Osteoblast (primary cell): ENCODE measurements at places on chromosomes 3 and 15. TPM values are rescaled to one million over a fixed set of nuclear protein-coding genes. Genes with fewer than 3 reads are reported as not detected.

- DNase-seq, result no peak
Observed at GRCh38 chr3:176714034-176714433, 483.2 kb downstream of the TBL1XR1 start.

DNA sequence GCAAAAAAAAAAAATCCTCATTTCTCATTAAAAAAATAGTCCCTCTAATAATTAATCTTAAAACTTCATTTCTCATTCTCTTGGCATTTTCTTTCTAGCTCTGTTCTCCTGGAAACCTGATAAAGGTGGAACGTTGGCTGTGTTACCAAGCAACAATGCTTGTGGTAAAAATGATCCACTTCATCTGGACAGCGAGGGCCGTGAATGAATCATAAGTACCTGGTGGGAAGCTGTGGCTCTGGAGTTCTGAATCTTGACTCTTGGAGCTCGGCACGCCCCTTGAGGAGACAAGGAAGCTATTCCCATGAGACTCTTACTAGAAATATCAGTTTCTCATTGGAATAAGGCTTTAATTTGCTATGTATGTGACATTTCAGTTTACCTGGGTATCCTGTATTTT lies 32.5 kb downstream of the BCL2L10 start:
- DNase-seq, result no peak

- peak; percentile 75 for DNase-seq
Observed at GRCh38 chr15:67181221-67181639, 73.2 kb downstream of the AAGAB start.

DNA sequence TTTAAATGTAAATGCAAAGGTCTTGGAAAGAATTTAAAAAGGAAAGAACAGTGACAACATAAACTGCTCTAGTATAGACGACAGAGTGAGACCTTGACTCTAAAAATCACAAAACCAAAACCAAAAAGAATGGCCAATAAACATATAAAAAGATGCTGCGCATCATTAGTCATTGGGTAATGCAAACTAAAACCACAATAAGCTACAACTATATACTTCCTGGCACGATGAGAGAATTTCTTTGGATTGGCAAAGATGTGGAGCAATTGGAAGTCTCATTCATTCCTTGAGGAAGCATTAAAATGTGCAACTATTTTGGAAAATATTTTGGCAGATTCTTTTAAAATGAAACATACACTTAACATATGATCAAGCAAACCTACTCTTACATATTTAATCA lies 98.7 kb upstream of the ZPLD1 start:
- DNase-seq, result no peak

- peak; percentile 87 for DNase-seq
Observed at GRCh38 chr3:183122257-183122932, 23.1 kb upstream of the MCCC1 start.

DNA sequence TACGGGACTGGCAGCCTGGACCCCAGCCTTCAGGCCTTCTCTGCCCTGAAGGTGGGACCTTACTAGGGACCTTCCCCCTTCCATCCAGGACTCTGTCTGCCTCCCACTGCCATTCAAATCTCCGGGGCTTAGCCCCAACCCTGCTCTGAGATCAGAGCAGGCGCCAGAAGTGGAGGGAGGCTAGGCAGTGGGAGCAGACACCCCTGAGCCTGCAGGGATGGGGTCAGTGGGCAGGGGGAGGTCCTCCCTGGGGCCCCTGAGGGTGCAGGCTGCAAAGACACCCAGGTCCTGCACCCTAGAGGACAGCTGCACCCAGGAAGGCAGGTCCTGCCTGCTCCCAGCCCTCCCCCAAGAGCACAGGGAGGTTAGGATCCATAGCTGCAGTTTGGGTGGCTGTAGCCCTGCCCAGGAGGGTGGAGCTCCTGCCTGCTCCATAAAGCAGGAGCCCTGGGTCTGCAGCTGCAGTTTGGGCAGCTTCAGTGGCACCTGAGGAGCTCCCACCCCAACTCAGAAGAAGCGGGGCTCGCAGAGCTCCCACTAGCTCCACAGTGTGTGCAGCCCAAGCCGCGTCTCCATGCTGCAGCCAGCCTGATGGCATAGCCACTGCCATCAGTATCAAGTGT lies 8.1 kb upstream of the POC1A start:
- DNase-seq, result no peak

- peak; percentile 35 for DNase-seq
Observed at GRCh38 chr3:48013288-48013980, 2.8 kb downstream of the MAP4 start.

DNA sequence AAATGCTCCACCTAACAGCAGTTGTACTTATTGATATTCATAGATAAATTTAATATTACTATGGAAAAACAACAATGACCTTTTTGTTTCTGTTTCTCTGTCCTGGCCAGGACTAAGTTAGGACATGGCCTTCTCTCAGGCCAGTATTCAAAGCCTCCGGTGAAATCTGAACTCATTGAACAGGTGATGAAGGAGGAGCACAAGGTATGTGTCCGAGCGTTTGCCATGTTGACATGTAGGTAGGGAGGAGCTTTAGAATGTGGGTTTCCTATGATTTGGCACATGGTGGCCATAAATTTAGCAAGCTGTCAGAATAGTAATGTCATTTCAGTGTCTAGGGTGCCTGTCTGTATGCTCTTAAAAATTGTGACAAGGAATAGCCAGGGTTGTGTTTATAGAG lies 77.7 kb downstream of the USP13 start:
- no peak for DNase-seq

DNA sequence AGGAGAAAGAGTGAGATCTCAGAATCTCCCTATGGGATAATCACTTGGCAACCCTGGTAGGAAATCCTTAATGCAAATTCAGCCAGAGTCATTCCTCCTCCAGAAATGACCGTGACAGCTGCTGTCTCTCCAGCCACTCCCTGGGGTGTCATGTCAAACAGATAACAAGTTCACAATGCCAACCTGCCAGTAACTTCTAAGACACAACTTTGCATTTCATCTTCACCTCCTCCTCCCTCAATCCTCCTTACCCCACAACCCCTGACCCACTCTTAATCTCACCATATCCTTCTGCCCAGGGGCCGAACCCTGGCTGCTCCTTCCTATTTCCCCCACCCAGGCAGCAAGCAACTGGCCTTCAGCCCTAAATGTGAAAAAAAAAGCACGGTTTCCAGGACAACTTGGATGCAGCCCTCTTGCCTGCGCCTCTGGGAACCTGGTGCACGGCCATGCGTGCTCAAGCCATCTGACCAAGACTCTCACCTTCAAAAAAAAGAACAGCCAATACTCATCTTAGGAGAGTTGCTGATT lies 166.0 kb downstream of the NTRK3 start:
- DNase-seq, result no peak

DNA sequence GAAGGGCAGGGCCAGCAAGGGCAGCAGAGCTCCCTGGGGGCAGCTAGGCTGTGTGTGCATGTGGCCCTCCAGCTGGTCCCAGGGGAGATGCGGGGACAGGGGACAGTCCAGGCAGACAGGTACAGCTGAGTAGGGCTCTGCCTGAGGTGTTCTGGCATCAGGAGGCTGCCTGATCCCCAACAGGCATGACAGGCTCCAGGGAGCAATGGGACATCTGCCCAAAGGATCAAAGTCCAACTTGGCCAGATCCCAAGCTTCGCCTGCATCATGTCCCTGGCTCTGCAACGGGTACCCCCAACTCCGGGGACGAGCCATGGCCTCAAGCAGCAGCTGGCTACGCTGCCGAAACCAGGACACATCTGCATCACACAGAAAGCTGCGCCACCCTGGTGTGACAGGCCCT lies 21.8 kb downstream of the ATRIP start:
- DNase-seq, result no peak

GRCh38 chr3:32143849-32144757 lies 37.7 kb downstream of the GPD1L start:
- DNase-seq, result peak; percentile 89

GRCh38 chr15:83270176-83270575 lies 14.3 kb downstream of the BNC1 start:
- DNase-seq, result no peak

- no peak for DNase-seq
Observed at GRCh38 chr3:81380234-81380633, 381.2 kb downstream of the GBE1 start.

GRCh38 chr15:58070801-58071418 lies 5.4 kb upstream of the ALDH1A2 start:
- no peak for DNase-seq

TTC23 gene
- 21.7 and 27.4 TPM in 2 replicates for total RNA-seq

PATL2 gene
- total RNA-seq, result 1.8 and 2.7 TPM in 2 replicates

MNS1 gene
- total RNA-seq, result 2.2 and 2.9 TPM in 2 replicates

GOLGA8S gene
- total RNA-seq, result under 0.01 TPM in 2 replicates

ANP32A gene
- total RNA-seq, result 27.4 and 29.7 TPM in 2 replicates

RPP25 gene
- total RNA-seq, result 6.2 and 6.9 TPM in 2 replicates

ZDHHC23 gene
- 0.88 and 1.1 TPM in 2 replicates for total RNA-seq

FOXB1 gene
- total RNA-seq, result not detected in 2 replicates

COX5A gene
- 27.1 and 38.9 TPM in 2 replicates for total RNA-seq

DUOXA2 gene
- not detected in 2 replicates for total RNA-seq

PLAAT1 gene
- total RNA-seq, result under 0.01 TPM in 1 of 2 replicates, not detected in the other

PRR20G gene
- total RNA-seq, result not detected in 2 replicates

POPDC2 gene
- 1.1 and 1.8 TPM in 2 replicates for total RNA-seq

CCR9 gene
- total RNA-seq, result not detected in 2 replicates

FBXL22 gene
- total RNA-seq, result 0.59 and 1.8 TPM in 2 replicates

DPPA4 gene
- total RNA-seq, result not detected in 2 replicates

SLC6A20 gene
- total RNA-seq, result not detected in 2 replicates
